ENCODE measurements at places on chromosomes 5 and 9.

- peaks cover 13% of the 10 kb centered on the region for H3K4me1 ChIP-seq
- no peak for DNase-seq
- no peak overlapping the region for H3K4me3 ChIP-seq
- no peaks in the 10 kb centered on the region for H3K36me3 ChIP-seq
Measured at GRCh38 chr9:86500031-86500430, 145.8 kb upstream of the TUT7 start.

DNA sequence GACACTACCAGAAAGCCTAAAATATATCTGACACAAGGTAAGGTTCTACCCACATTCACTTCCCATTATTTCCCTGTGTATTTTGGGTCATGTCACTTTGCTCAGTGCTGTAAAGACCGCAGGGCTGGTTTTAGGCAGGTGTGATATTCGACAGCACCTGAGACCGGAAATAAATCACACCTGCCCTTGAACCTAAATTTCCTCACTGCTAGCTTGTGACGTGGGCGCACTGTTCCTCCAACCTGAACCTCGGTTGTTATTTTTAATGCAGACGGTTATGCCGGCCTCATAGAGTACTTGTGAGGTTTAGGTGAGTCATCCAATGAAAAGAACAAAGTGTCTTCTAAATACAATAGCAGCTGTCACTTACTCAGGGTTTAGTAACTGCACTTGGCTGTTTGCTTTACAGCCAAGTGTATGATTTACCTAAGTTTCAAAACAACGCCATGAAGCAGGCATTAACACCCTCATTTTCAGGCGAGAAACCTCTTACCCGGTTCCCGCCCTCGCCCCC is 20.7 kb upstream of the ZNF782 start:
- peak overlapping the region; percentile 83 for H3K27ac ChIP-seq
- H3K36me3 ChIP-seq = no peaks in the 10 kb centered on the region
- DNase-seq = peak; percentile 58
- H3K4me3 ChIP-seq = peak overlapping the region; percentile 91
- peaks cover 17% of the 10 kb centered on the region for H3K4me1 ChIP-seq

DNA sequence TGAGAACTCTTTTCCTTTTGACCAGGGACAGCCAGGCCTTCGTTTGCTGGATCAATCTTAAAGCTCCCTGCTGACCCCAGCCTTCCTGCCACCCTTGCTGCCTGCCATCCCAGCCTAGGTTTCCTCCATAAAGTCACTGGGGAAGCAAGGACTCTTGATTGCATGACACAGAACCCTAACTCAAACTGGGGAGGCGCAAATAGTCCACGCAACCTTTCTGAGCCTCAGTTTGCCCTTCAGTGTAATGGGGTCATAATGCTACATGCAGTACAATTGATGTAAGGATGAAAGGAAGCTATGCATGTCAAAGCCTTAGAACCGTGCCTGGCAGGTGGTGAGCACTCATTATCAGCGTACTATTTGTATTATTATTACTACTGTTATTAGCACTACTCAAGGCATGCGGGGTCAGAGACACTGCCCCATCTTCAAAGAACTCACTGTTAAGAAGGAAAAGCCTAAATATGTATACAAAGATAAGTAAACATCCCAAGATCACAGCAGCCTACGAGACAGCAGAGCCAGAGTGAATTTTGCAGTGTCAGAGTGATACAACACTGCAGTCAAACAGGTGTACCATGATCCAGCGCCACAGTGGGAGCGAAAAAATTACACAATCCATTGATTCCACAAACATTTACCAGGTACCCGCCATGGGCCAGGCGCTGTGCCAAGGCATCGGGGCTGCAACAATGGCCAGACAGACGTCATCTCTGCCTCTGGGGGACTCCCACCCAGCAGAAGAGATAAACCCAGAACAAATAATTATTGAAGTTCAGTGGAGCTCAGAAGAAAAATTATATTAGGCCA is 16.9 kb upstream of the CPLX2 start:
- H3K4me1 ChIP-seq = peaks cover 25% of the 10 kb centered on the region
- DNase-seq = peak; percentile 62
- no peaks in the 10 kb centered on the region for H3K27me3 ChIP-seq

GRCh38 chr9:77770340-77770739 is 122.2 kb upstream of the GNA14 start:
- no peak overlapping the region for H3K27ac ChIP-seq
- no peaks in the 10 kb centered on the region for H3K36me3 ChIP-seq
- no peak for DNase-seq
- H3K27me3 ChIP-seq = no peaks in the 10 kb centered on the region

- no peaks in the 10 kb centered on the region for H3K27me3 ChIP-seq
- no peak overlapping the region for H3K27ac ChIP-seq
- H3K36me3 ChIP-seq = no peaks in the 10 kb centered on the region
- H3K4me1 ChIP-seq = no peaks in the 10 kb centered on the region
Measured at GRCh38 chr5:71960195-71960594, 147.1 kb upstream of the MAP1B start.

GRCh38 chr9:29648601-29649000 is 2075.3 kb upstream of the C9orf72 start:
- no peak for DNase-seq
- H3K4me3 ChIP-seq = no peak overlapping the region
- no peaks in the 10 kb centered on the region for H3K4me1 ChIP-seq
- no peak overlapping the region for H3K27ac ChIP-seq
- H3K27me3 ChIP-seq = no peaks in the 10 kb centered on the region

DNA sequence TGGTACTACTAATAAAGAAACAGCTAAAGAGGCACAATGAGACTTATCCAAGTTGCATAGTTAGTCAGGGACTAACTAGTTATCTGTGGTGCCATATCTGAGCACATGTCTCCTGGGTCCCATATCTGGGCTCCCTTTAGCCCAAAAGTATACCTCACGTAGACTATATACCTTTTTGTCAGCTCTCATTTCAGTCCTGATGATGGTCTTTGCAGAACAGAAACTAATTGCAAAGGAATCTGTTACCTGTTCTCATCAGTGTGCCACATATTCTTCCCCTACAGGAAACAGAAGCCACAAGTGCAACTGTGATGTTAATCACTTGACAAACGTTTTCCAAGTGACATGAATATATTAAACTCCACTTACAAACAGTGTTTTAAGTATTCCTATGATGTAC is 395.2 kb downstream of the KIAA0825 start:
- no peaks in the 10 kb centered on the region for H3K36me3 ChIP-seq
- H3K27me3 ChIP-seq = no peaks in the 10 kb centered on the region
- peaks cover under 1% of the 10 kb centered on the region for H3K4me1 ChIP-seq
- H3K27ac ChIP-seq = no peak overlapping the region
- no peak for DNase-seq

GRCh38 chr5:130270786-130271185 is 366.5 kb downstream of the CHSY3 start:
- DNase-seq = no peak
- no peaks in the 10 kb centered on the region for H3K36me3 ChIP-seq
- H3K4me1 ChIP-seq = no peaks in the 10 kb centered on the region
- no peaks in the 10 kb centered on the region for H3K27me3 ChIP-seq
- no peak overlapping the region for H3K27ac ChIP-seq

GRCh38 chr5:163498886-163499285 is 6.5 kb upstream of the MAT2B start:
- H3K4me3 ChIP-seq = no peak overlapping the region
- peaks cover 17% of the 10 kb centered on the region for H3K4me1 ChIP-seq
- H3K27ac ChIP-seq = no peak overlapping the region
- no peaks in the 10 kb centered on the region for H3K27me3 ChIP-seq
- H3K36me3 ChIP-seq = no peaks in the 10 kb centered on the region

All from PC-9 (cell line).